ENCODE measurements at places on chromosomes 6 and 20.

DNA sequence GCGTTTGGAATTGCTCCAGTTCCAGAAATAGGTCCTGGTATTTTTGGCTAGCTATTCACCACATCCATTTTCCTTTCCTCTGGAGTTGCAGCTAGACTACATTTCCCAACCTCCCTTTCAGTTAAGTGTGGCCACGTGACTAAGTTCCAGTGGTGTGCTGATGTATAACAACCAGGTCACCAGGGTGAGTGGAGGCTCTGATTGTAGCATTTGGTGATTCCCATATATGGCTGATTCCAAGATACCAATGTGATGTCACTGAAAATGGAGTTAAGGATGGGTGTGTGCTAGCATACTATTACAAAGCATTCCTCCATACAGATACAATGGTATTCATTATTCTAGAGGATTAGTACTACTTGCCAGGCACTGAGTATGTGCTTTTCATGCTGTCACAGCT lies 49.7 kb upstream of the STK35 start:
- DNase-seq: no peak

DNA sequence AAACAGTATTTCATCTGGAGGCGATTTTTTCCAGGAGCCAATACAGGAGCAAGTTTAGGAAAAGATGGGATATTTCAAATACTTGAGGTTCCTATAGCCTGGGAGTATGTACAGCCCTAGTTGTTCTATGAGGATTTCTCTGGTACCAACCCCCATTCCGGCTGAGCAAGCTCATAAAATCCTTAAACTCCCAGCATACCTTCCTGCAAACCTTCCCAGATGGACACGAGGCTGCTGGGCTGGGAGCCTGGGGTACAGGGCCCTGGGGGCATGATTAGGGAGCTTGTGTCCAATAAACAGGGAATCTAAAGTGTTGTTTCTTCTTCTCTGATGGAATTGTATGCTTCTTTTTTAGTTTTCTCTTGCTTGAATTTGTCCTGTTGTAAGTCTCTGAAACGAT lies 1.5 kb downstream of the PRRC2A start:
- DNase-seq: no peak

DNA sequence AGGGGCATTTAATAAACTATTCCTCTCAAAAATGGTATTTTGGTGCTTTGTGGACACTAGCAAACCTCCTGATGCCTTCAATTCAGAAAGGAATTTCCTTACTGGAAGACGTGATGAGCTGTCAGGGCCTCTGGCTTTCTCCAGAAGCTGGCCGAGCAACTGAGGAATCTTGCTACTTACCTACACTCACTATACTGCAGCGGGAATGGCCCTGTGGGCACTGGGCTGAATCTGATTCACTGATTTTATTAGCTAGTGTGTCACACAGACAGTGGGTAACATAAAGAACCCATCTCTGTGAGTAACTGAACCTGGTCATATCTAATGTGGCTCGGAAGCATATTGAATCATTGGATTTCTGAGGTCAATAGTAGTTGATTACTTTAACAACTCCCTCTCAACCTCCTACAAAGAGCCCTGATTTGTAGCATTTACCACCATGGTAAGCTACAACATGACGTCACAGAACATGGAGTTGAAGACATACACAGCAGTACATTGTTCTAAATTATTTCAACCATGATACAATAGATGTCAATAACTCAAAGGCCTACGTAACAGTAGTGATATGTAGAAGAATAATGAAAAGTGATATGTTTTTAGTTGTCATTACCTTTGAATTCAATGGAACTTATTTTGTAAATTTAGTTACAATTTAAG lies 232.1 kb downstream of the SYNE1 start:
- DNase-seq: no peak

DNA sequence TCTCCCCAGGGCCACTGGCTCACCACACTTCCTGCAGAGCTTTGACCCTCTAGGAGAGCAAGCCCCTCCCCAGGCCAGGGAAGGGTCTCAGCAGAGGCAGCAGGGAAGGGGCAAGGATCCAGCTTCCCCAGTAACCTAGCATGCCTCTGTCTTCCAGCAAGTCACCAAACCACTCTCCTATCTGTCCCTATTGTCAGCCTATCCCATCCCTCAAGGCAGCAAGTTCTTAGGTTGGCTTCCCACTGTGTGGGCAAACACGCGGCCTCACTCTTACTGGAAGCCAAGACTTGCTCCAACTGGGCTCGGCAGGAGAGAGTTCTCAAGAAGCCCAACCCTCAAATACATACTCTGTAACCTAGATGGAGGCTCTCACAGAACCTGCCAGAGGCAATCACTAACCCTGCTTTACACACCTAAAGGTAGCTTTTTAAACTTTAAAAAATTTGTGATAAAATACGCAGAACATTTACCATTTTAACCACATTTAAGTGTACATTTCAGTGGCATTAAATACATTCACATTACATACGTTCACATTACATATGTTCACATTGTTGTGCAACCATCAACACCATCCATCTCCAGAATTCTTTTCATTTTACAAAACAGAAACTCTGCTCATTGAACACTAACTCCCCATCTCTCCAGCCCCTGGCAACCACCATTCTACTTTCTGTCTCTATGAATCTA lies 58.5 kb downstream of the MRPL14 start:
- no peak for DNase-seq

DNA sequence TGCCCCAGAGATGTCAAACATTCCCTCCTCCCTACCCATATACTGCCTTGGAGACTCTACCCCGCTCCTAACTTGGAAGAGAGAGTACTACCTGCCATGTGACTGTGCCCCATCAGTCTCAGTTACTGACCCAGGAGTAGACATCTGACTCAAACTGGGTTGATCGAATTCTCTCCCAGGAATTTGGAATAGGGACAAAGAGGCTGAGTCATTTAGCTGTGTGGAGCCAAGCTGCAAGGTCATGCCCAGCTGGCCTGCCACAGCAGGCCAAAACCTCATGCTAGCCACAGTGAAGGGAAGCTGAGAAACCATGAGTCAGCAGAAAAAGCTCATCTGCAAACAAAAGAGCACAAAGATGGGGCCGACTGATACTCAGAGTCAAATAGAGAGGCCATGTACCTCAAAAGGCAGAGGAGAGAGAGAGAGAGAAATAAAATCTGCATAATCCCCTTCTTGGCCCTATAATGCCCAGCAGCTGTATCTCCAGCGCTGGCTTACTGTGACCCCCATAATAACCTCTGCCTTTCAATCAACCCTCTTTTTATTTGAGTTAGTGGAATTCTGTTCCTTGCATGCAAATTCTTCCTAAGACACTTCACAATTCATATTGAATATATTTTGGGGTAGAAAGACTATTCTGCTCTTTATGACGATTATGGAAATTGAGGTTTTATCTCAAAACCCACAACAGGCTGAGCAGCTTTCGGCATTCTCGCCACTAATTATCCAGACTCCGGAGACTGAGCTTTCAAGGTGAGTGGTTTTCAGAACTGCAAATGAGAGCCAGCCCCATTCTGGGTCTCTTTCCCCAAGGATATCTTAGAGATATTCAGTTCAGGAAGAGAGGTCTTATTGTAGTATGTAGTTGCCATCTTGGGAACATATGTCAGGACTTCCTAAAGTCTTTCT lies 21.4 kb upstream of the AKIRIN2 start:
- no peak for DNase-seq

- DNase-seq: no peak
Measured at GRCh38 chr6:26526928-26527327, 11.2 kb upstream of the HMGN4 start.

DNA sequence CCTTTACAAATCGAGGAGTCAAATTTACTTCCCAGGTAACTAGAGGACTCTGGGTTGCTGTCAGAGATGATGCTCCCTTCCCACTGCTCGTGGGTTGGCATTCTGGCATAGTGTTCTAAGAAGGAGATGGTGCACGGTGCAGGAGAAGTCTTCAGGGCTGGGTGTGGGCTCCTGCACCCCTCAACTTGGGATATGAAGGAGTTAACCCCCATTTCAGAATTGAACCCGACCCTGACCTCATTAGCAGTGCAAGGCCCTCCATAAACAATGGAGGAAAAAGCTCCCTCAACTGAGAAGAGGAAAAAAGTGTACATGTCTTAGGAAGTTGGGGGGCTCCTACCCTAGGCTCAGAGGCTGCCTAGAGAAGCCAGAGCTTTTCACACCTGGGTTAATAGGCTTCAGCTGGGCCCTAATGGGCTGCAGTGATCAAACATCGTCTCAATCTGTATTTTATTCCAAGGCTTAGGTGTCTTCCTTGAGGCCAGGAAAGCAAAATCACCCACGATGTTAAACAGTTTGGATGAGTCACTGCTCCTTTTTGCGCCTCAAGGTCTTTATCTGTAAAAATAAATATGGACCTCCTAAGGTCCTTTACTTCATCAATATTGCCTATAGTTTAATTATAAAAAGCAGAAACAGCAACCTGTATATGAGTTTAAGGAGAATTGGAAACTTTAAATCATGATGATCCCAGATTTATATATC lies 29.4 kb downstream of the TFAP2B start:
- no peak for DNase-seq

DNA sequence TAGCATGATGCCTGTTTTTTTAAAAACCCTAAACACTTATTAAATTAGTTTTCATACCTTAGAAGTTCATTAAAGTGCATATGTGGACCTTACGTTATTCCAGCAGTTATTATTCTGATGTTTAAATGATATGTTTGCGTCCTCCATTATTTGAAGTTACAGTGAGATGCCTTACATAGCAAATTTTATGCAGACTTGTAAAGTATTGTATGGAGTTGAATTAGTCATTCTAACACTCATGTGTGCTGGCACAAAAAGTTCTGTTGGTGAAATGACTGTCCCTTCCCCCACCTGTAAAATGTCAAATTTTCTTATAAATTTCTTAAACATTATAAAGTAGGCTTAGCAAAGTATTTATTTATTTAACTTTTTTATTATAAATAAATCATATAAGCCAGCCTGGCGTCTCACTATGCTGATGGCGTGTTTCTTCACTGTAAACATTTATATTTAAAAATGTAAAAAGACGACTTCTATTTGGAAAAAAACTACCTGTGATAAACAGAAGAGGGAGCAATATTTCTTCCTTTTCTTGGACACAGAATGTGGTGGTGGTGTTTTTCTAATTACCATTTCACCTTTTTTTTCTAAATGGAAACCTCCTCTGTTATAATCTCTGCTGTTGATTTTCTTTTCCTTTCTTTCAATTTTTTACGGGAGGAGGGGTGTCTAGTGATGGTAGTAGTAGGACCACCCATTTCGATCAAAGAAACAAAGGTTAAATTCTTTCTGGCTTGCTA lies 155.4 kb downstream of the RFPL4B start:
- DNase-seq: no peak

GRCh38 chr6:43843097-43843645 lies 73.2 kb downstream of the VEGFA start:
- no peak for DNase-seq

- no peak for DNase-seq
Measured at GRCh38 chr6:170435766-170436165, 117.3 kb downstream of the PSMB1 start.

DNA sequence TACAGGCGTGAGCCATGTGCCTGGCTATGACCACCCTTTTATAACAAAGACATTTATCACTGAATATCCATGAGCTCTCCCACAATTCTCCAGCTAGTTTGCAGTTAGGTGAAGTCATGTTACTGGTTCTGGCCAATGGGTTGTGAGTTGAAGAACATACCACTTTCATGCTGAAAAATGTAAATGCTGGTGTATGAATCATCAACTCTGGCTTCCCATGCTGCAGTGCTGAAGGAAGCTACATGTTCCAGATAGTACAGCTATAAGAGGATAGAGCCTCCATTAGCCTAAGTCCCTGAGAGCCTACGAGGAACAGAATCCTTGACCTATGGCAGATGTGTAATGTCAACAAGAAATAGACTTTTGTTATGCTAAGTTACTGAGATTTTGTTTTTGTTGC lies 180.4 kb downstream of the BTBD9 start:
- DNase-seq: no peak

GRCh38 chr6:47733879-47734558 lies 35.6 kb downstream of the ADGRF4 start:
- no peak for DNase-seq

GRCh38 chr20:46230106-46230491 lies 78.2 kb downstream of the CDH22 start:
- no peak for DNase-seq

- DNase-seq: no peak
Measured at GRCh38 chr6:170186941-170187668, 103.8 kb downstream of the DLL1 start.

DNA sequence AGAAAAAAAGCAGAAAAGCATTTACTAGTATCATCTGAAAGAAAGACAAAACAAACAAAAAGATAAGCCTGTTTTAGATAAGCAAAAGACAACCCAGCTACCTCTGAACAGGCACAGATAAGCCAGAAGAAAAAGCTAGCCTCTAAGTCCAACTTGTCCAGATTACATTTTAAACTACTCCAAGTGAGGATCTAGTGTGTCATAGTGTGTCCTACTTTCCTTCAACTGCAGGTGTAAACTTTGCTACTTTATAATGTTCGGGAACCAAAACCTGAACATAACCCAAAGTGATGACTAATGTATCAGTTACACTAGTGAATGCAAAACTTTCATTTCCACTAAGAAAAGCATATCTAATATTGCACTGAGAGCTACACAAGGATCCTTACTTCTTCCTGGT lies 19.5 kb downstream of the ADNP start:
- no peak for DNase-seq
